ENCODE measurements at places on chromosomes 4 and X.

DNA sequence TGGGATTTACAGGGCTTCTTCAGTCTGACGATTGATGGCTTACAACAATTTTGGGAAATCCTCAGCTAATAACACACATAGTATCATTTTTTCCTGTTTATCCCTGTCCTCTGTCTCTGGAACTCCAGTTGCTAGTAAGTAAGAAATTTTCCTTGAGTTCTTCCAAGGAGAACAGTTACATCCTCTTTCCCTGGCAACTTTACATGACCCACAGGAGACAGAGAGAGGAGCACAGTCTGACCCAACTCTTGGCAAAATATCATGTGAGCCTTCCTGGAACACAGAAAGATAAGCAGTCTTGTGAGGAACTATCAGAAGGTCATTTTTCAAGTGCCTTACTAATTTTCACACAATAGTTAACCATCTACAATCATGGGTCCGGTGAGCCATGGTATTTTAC lies 578.7 kb upstream of the PABPC4L start:
- no peak for DNase-seq

GRCh38 chrX:64395568-64395929 lies 297 bp upstream of the MTMR8 start:
- no peak for DNase-seq

GRCh38 chr4:4914059-4914820 lies 54.8 kb downstream of the MSX1 start:
- DNase-seq = no peak

DNA sequence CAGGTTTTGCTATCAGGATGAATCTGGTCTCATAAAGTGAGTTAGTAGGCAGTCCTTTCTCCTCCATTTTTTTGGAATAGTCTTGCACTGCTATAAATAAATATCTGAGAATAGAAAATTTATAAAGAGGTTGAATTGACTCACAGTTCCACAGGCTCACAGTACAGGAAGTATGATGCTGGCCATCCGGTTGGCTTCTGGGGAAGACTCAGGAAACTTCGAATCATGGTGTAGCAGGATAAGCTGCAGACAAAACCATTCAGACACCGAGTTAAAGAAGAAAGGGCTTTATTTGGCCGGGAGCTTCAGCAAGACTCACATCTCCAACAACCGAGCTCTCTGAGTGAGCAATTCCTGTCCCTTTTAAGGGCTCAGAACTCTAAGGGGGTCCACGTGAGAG lies 348.2 kb downstream of the KCTD8 start:
- DNase-seq = no peak

DNA sequence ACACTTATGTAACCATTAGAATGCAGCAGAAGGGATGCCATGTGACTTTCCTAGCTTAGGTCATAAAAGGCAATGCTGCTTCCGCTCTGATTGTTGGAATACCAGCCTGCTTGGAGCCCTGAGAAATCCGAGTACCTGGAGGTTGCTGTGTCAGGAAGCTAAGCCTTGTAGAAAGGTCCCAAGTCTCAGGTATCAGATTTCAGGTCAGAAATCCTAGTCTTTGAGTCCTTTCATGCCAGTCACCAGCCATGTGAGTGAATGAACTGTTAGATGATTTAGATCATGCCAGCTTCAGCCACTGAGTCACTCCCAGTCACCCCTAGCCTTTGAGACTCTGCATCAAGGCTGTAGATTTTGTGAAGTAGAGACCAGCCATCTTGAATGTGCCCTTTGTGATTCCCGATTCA lies 23.5 kb downstream of the RAP1GDS1 start:
- no peak for DNase-seq

GRCh38 chr4:54090804-54091623 lies 8.9 kb upstream of the GSX2 start:
- peak; percentile 25 for DNase-seq

DNA sequence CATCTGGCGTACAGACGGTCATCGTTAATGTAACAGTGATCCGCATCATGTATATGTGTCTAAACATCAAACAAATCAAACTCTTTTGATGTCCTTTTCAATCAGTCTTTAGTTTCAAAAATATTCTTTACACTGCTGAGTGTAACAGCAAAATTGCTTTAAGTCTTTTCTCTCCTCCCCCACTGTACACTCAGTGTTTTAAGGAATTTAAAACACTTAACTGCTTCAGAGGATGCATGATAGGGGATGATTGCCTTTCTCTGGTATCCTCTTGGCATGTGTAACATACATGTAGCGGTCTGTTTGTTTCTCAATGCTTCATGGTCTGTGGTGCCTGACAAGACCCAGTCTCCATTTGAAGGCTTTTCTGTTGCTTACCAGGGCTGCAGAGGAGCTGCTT lies 41.6 kb downstream of the LIMCH1 start:
- no peak for DNase-seq

DNA sequence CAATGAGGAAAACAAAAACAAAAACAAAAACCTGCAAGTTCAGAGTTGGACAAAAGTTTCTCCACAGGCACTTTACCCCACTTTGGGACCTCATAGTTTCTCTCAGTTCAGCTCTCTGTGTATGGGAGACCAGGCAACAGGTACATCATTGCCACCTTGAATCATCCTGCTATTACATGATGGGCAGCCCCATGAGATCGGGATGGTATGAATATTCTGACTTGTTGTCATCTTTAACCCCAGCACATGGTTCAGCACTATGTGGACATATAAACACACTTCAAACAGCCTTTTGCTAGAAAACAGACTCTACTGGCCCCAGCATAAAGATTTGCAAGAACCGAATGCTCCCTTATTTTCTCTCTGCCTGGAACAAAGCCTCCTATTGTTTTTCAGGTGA lies 176.9 kb upstream of the SCML1 start:
- DNase-seq = no peak

DNA sequence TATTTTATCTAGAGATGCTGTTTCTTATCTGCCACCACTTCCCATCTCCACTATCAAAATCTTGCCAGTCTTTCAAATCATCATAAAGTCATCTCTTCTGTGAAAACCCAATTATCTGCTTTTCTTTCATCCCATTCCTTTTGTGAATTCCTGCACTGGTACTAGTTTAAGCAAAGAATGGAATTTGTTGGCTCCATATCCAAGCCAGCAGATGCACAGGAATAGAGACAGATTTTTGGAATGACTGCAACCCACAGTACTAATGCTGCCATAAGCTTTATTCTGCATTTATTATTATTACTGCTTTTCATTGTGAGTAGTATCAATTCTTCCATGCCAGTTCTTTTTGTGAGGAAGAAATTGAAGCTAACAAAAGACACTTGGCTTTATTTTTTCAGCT lies 616.7 kb downstream of the RAPGEF2 start:
- no peak for DNase-seq
